ENCODE measurements at places on chromosomes 11 and 22.

- DNase-seq, result no peak
Measured at GRCh38 chr11:27420722-27421572, 51.6 kb downstream of the LGR4 start.

GRCh38 chr11:126262216-126262615, 6.5 kb downstream of the SRPRA start:
- DNase-seq, result no peak

DNA sequence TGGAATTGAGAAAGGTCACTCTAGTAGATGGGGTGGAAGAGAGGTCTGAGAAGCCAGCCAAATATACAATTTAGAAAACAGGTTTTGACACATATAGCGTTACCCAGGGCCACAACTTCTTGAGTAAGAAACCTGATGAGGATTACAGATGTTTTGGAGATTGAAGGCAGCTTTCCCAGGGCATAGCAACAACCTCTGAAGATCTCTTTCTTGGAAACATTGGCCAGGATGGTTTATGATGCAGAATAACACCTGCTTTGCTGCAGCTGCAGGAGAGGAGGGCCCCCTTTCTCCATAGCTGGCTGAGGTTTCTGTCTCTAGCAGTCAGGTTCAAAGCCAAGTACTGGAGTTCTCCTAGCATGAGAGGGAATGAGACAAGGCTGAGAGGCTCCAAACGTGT, 75.1 kb upstream of the NUP50 start:
- no peak for DNase-seq

GRCh38 chr11:127106938-127107337, 106.4 kb upstream of the KIRREL3 start:
- DNase-seq, result no peak

DNA sequence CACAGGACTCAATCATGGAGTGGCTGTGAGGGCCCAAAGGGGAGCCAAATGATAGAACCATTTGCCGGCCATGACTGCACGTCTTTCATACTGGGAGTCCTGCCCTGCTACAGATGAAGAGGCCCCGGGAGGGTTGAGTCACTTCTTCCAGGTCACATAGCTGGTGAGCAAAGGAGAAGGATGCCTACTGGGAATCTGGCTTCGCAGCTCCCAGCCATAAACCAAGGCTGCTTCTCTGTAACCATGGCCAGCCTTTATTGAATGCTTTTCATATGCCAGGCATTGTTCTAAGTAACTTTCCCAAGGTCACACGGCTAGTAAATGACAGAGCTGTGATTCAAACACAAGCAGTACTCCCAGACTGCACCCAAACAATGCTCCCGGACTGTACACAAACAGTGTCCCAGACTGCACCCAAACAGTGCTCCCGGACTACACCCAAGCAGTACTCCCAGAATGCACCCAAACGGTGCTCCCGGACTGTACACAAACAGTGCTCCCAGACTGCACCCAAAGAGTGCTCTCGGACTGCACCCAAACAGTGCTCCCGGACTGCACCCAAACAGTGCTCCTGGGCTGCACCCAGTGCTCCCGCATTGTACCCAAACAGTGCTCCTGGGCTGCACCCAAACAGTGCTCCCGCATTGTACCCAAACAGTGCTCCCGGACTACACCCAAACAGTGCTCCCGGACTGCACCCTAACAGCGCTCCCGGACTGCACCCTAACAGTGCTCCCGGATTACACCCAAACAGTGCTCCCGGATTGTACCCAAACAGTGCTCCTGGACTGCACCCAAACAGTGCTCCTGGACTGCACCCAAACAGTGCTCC, 89.8 kb downstream of the FBXO7 start:
- DNase-seq, result no peak

- DNase-seq, result no peak
Measured at GRCh38 chr11:67392183-67392715, 463 bp downstream of the RAD9A start.

GRCh38 chr11:96155627-96156378, 187.2 kb downstream of the MAML2 start:
- DNase-seq, result peak; percentile 90

DNA sequence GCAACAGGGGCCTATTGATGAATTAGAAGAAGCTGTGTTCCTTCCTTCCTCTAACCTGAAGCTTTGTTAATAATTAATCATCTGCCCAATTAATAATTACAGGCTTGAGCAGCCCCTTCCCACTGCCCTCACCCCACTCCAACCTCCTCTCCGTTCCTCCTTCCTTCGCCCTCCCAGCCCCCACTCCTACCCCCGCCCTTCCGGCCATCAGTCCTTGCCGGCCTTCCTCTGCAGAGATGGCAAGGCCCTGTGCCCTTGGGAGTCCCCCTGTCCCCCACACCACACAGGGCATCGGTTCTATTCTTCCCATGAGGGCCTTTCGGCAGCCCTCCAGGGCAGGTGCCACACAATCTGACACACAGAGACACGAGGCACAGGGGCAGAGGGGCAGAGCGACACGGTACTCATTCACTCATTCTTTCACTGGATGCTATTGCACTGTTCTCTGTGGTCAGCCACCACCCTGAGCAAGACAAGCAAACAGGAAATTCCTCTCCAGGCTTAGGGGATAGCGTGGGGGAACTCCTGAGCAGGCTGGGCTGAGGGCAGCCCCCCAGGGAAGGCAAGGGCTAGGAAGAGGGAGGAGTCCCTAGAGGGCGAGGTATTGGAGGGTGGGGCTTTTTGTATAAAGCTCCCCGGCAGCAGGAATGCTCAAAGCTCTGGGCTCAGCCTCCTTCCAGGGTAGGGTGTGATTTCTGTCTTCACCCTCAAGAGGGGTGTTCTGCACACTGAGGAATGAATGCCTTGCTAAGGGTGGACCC, 14.7 kb downstream of the MGAT3 start:
- no peak for DNase-seq

DNA sequence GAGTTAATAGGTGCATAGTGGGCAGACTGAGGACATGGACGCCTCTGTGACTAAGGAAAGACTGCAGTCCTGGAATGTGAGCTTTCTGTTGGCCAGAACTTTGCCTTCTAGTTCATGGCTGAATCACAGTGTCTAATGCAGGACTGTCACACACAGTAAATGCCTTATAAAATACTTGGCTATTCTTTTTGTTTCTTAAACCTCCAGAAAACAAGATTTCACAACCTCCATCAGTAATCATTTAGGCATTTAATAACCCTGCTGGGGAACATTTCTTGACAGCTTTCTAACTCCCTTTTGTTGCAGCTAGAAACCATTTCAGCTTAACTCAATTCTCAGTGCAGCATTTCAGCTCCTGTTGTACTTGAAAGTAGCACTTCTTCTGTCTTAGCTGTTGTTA, 335.8 kb upstream of the DDI1 start:
- peak; percentile 78 for DNase-seq

DNA sequence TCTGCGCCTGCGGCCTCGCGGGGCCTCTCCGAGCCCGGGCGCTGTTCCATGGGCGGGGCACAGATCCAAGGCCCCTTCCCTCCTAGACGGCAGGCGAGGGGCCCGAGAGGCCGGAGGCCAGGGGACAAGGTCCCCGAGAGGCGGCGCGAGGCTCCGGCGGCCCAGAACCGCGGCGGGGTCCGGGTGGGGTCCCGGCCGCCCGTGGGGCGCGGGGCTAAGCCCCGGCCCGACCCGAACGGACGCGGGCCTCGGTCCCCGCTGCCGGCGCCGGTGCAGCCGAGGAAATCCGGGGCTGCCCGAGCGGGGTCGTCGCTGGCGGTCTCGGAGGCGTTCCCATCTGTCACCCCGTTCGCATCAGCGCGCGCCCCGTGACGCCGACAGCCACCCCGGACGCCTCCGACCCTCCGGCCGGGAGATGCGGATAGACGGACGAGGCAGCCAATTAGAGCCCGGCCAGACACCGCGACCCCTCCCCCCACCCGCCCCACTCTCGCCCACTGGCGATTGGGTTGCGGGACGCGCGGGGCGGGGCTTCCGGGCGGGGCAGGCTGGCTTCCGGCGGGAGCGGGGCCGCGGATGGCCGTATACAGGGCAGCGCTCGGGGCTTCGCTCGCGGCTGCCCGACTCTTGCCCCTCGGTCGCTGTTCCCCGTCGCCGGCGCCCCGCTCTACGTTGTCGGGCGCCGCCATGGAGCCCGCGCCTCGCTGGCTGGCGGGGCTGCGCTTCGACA, at the start of gene SELENOO:
Gene SELENOO, plus strand, starts transcription at position 551 of the 730 bp plus-strand sequence. Its CDS starts 26 bp downstream, at position 577.
- peak; percentile 95 for DNase-seq

Data from muscle of back (tissue), 13 donors.